ENCODE measurements at places on chromosomes 6 and 20.
A peak's percentile ranks its signal among the peaks of the same experiment; 100 is the strongest.

- DNase-seq, result no peak
Observed at GRCh38 chr20:31894980-31895675, 24.7 kb downstream of the TTLL9 start.

DNA sequence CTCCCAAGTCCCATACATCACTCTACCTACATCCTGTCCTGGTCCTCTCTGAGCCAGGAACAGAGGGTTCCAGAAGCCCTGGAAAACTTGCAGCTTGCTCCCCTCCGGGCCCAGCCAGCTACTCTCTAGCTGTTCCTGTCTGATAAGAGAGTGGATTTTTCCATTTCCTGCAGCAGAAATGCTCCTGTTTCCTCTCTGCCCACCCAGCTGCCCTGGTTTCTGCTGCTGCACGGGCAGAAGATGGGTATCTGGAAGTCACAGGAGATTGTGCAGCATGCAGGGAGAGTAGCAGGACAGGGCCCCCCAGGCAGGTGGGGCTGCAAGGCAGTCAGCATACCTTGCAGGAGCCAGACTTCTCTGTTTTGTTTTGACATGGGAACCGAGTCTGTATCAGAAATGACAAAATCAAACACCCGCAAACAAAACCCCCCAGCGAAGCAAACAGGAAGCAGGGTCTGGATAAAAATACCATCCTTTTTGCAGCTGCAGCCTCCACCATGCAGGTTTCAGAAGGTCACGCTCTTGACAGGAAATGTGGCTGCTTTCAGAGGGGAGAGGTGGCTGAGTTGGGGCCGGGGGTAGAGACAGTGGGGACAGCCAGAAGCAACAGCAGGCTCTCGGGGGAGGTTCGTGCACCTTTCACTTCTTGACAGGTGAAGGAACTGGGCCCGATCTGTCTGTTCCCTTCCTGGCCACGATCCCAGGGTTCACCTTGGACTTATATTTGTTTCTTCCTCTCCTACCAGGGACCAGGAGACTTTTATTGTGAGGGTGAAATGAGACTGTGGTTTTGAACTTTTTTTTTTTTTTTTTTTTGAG lies 50.8 kb upstream of the FAM83D start:
- no peak for DNase-seq

- no peak for DNase-seq
Observed at GRCh38 chr20:37353285-37353849, 7.4 kb downstream of the SRC start.

- no peak for DNase-seq
Observed at GRCh38 chr6:44666324-44666723, 278.8 kb downstream of the CDC5L start.

DNA sequence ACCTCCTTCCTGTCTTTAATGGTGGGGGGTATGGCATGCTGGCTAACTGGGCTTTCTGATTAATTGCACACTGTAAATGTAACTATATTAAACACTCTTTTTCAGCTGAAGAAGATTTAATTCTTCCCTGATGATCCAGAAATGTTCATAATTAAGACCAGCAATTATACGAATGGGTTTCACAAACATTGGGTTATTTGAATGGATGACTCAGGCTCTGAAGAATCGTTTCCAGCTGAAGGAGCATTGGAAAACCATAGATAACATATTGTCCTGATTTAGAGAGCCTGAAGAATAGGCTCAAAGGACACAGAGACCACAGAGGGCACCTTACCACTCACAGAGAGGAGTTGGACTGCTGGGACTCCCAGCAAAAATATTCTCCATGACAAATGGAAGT lies 130.7 kb upstream of the SSTR4 start:
- DNase-seq, result no peak

DNA sequence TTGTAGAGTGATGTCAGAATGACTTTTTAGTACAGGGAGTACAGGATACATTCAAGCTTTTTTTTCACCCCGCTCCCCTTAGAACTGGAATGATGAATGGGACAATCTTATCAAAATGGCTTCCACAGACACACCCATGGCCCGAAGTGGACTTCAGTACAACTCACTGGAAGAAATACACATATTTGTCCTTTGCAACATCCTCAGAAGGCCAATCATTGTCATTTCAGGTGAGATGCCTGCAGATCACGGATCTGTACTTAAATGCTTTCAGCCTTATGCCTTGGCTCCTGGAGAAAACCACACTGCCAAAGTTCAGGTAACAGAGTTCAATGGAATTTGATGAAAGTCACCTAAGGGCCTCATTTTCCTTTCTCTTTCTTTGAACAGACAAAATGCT lies 8.5 kb downstream of the TNFAIP3 start:
- no peak for DNase-seq

DNA sequence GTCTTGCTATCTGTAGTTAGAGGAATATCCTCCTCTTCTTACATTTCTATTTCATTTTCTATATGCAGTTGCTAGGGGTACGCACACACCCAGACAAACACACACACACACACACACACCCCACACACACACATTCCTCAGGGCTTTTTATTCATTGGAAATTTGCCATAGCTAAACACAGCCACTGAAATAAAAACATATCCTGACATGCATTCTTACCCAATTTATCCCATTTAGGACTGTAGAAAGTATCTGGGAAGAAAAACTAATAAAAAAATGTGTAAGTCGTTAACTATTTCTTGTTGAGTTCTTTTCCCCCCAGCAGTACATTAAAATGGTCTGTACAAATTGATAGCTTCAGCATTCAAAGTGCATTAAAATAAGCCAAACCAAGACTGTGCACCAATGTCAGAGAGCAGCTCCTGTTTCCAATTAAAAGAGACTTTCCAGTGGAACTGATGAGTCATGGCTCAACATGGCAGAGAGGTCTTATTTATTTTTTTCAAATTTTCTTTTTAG lies 357.9 kb upstream of the AGPAT4 start:
- DNase-seq, result no peak

DNA sequence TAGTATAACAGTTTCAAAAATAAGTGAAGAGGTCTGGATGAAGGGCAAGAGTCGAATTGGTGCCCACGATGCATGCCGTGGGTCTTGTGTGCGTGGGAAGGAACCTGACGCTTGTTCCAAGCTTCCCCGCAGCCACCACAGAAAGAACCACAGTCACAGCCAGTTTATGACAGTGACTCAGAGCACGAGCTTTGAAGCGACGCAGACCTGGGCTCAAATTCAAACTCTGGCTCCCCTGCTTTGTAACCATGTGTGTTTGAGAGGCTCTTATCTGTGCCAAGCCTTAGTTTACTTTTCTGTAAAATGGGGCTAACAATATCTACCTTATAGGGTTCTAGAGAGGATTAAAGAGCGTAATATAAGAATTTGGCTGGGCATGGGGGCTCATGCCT lies 65.5 kb downstream of the SYNJ2 start:
- no peak for DNase-seq

- no peak for DNase-seq
Observed at GRCh38 chr6:167647306-167647705, 179.4 kb upstream of the AFDN start.

- no peak for DNase-seq
Observed at GRCh38 chr6:150800674-150801314, 64.7 kb upstream of the MTHFD1L start.

GRCh38 chr6:83057705-83058321 lies 7.8 kb downstream of the UBE3D start:
- no peak for DNase-seq

GRCh38 chr6:54981276-54981609 lies 134.7 kb downstream of the FAM83B start:
- DNase-seq, result no peak

GRCh38 chr20:14616003-14616402 lies 278.6 kb upstream of the FLRT3 start:
- DNase-seq, result no peak

DNA sequence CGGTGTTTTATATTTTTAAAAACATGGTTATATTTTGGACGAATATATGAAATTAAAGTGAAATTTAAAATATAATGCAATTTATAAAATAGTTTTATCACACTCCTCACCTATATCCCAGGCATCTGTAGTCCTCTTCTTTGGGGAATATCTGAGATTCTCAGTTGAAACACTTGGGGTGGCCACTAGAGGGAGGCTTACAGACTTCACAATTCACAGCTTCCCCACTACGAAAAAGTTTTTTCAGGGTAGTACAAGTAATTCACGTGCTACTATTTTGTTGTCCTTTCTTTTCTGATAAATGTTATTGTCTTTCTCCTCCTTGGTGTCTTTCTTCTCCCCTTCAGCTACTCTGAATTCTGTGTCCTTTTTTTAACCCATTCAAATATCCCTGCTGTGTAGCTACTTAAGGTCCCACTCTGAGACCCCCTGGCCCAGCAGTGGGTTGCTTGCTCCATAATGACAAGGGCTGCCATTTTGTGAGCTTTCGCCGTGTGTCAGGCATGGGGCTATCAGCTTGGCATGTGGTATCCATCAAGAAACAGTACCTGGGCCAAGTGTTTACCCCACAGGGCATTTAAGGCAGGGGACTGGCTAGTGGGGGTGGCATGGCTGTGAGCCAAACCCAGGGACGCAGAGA lies 43.6 kb upstream of the PHACTR3 start:
- DNase-seq, result peak; percentile 17

DNA sequence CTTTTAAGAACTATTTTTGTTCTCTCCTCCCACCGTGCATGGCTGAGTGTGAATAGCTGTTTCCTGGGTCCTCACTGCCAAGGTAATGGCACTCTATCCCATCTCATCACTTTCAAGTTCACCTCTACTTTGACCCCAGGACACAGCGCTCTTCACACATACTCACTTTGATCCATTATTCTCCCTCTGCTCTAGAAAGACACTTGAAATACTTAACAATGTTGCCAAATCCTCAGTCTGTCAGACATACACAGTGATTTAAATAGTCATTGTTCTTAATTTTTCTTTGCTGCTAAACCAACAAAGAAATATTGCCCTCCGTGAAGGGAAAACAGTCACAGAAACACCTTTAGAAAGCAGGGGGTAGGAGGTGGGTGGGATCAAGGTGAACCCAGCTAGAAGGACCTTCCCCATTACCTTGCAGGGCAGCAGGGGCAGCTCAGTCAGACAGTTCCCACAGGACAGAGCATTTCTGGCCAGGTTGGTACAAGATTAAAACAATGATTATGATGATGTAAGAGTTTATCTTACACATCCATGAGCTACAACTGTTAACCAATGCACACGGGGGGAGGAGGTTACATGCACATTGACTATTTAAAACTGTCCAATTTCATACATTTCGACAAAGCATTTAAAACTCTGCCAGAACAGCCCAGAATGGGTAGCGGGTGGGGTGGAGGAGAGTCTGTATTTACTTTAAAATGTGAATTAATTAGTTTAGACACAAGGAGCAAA lies 2.4 kb downstream of the SLC22A23 start:
- DNase-seq, result no peak

DNA sequence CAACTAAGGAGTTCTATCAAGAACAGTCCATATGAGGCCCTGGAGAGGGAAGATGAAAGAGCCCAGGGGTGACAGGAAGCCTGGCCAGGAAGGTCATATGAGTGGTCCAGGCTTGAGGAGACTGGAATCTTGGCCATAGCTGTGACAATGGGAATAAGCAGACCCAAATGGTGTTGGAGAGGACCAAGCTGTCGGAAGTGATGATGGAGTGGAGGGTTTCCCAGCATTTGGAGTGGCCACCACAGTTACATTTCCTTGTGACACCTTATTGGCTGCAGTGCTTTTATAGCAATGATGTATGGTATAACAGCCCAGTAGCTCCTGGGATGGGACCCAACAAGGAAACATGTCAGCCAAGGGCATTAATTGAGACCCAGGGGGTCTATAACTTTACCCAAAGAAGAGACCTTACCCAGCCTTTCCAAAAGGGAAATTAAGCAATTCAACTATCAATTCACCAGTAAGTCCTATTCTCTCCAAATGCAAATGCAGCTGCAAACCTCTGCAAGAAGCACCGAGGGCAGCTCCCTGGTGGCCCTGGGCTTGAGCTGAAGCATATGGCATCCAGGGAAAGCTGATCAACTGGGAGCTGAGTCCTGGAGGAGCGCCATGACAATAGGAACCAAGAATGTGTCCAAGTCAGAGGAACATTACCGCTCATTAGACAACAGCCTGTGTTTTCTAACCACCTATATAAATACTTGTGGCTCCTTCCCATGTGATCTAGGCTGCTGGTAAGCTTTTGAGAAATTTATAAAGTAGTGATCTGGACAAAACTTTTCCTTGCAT lies 219.4 kb downstream of the SOD2 start:
- no peak for DNase-seq

DNA sequence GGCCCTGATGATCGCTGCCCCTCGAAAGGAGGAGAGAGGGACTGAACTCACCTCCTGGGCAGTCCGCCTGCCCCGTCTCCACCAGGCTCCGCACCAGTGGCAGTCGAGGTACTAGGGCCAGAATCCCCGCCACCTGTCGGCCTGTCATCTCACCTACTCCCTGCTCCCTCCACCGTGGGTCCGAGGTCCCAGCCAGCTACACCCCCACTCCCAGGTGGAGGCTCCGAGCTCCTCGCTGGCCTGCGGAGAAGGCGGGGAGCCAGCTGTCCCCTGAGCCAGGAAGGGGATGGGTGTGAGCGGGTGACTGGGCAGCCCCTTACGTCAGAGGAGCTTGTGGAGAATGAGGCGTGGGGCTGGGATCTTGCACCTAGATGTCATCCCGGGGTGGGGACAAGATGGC lies 1066.5 kb upstream of the MANEA start:
- no peak for DNase-seq

DNA sequence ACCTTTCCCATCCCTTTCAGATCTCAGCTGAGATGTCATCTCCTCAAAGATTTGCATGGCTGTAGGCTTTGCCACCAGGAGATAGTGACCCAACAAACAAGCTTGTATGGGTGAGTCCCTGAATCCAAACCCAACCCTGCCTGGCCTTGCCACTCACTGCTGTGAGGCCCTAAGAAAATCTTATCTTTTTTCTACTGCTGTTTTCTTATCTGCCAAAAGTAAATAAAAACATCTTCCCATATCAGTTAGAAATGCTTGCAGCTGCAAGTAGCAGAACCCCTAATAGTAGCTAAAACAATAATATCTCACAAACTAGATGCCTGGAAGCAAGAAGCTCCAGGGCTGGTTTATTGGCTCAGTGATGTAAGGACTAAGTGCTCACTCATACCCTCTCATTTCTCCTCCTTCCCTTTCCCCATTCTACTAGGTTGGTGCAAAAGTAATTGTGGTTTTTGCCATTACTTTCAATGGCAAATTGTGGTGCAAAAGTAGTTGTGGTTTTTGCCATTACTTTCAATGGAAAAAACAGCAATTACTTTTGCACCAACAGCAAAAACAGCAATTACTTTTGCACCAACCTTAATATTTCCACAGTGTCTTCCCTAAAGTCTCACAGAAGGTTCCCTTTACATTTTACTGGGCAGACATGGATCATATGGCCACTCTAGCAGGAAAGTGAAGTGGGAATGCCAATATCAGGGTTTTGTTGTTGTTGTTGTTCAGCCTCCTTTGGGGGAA lies 56.7 kb upstream of the PSMF1 start:
- DNase-seq, result no peak

- no peak for DNase-seq
Observed at GRCh38 chr6:49806145-49806544, 19.1 kb upstream of the PGK2 start.

DNA sequence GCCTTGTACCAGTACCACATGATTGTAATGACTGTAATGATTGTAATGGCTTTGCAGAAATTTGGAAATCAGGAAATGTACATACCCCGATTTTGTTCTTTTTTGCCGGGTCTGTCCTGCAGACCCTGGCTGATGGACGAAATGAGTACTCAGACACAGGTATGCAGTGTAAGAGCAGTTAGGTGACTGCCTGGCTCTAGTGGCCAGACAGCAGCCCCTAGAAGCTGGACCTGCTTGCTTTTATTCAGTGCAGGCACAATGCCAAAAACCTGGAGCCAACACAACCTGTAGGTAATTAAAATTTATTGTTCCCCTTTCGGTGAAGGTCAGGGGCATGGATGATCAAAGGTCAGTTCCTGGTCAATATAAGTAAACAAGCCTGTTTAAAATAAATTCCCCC lies 346.0 kb downstream of the NKAIN2 start:
- no peak for DNase-seq
